Right atrium auricular region (tissue), 2 donors: ENCODE measurements at places on chromosomes 6 and 20. TPM values are rescaled to one million over a fixed set of nuclear protein-coding genes. Genes with fewer than 3 reads are reported as not detected.
A peak's percentile ranks its signal among the peaks of the same experiment; 100 is the strongest.

Gene RUNX2
- 0.55 TPM for total RNA-seq

Gene SLC17A1
- total RNA-seq = not detected

Gene HCRTR2
- not detected for total RNA-seq

Gene SLC35F1
- 1.3 TPM for total RNA-seq

Gene HLA-DRB5
- total RNA-seq = 28.4 TPM

Gene MCM3
- total RNA-seq = 18.5 TPM

Gene TMEM217
- total RNA-seq = 1.3 TPM

Gene MAP1LC3A
- total RNA-seq = 120 TPM

Gene ULBP1
- 0.11 TPM for total RNA-seq

Gene HAO1
- not detected for total RNA-seq

Gene ARMH2
- total RNA-seq = not detected

Gene ENPP4
- total RNA-seq = 24.5 TPM

Gene SERINC3
- total RNA-seq = 112 TPM

Gene GRIK2
- 7.7 TPM for total RNA-seq

Gene HSPA12B
- 11.2 TPM for total RNA-seq

Gene FERMT1
- 0.67 TPM for total RNA-seq

Gene REM1
- total RNA-seq = 3.1 TPM

Gene SOBP
- 8.2 TPM for total RNA-seq

GRCh38 chr6:23456396-23456795 is 669.6 kb upstream of the NRSN1 start:
- DNase-seq = no peak

- no peak for DNase-seq
Measured at GRCh38 chr20:33477386-33478234, 12.3 kb upstream of the CBFA2T2 start.

- DNase-seq = no peak
Measured at GRCh38 chr6:52352239-52353018, 9.5 kb upstream of the PAQR8 start.

GRCh38 chr6:42899871-42900270 is 16.0 kb upstream of the PTCRA start:
- DNase-seq = no peak

GRCh38 chr6:25089442-25089841 is 153.7 kb upstream of the RIPOR2 start:
- DNase-seq = no peak

DNA sequence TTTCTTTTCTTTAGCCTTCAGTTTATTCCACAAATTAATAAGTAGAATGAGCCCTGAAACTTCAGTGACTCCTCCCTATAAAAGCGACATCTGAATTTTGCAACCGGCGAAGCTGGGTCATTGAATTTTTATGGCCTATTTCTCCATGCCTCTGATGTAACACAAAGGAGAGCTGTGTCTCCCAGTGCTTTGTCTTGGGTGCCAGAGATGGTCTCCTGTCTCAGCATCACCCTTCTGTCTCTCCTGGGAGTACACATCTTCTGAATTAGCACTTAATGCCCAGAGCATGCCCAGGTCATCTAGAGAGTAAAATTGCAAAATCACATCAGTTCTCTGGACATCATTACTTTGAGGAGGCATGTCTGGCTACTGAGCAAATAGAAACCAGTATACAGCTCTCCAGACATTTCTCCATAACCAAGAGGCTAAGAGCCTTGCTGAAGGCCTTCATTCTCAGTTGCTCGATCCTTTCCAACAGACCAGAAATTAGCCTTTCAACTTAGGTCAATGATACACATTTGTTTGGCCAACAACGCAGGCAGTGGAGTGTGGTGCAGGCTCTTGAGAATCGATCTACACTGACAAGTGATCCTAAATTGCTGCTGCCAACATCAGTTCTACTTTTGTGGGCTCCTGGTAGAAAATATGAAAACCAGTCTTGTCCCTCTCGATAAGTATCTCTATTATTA is 176.0 kb upstream of the FOXQ1 start:
- DNase-seq = no peak

- peak; percentile 82 for DNase-seq
Measured at GRCh38 chr6:164303102-164303964, 888.8 kb downstream of the QKI start.

GRCh38 chr20:50029697-50030461 is 47.1 kb downstream of the SNAI1 start:
- peak; percentile 90 for DNase-seq

DNA sequence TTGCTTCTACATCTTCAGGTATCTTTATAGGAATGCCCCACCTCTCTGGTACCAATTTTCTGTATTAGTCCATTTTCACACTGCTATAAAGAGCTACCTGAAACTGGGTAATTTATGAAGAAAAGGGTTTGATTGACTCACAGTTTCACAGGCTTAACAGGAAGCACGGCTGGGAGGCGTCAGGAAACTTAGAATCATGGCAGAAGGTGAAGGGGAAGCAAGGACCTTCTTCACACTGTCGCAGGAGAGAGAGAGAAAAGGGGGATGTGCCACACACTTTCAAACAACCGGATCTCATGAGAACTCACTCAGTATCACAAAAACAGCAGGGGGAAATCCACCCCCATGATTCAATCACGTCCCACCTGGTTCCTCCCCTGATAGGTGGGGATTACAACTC is 24.4 kb upstream of the LY86 start:
- DNase-seq = no peak

GRCh38 chr20:32357375-32357868 is 709 bp upstream of the ASXL1 start:
- no peak for DNase-seq

DNA sequence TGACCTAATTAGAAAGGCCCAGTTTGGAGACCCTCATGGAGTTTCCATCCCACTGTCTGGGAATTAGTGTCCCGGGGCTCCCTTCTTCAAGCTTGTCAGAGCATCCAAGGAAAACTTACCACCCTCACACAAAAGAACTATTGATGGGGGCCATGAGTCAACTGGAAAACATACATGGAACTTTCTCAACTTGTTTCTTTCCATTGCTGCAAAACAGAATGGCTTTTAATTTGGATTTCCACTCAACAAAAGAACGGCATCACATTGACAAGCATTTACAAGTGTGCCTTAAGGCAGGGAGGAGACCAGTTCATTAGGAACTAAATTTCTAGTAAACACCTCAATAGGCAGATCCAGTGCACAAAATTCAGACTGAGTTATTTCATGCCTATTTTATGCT is 289.1 kb upstream of the PREP start:
- no peak for DNase-seq

GRCh38 chr6:75393806-75394205 is 99.8 kb downstream of the FILIP1 start:
- DNase-seq = no peak

- DNase-seq = no peak
Measured at GRCh38 chr20:61638802-61639585, 386.9 kb downstream of the CDH4 start.

DNA sequence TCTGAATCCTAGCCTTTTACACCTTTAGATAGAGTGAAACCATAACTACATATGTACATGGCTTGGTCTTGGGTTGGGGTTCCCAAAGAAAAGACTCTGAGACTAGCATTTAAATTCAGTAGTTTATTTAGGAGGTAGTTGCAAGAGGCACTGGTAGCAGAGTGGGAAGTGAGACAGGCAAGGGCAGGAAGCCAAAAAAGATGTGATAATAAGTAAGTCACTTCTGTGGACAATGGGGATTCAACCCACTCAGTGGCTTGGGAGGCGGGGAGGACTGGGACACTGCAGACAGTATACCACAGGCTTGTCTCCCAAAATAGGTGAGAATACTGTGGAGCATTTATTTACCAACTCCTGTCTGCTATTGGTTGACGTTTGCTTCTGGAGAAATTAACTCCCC is 131.9 kb downstream of the SLC24A3 start:
- no peak for DNase-seq

GRCh38 chr6:26502165-26502564 is 2.1 kb downstream of the BTN1A1 start:
- DNase-seq = no peak

- DNase-seq = no peak
Measured at GRCh38 chr20:35329435-35330139, 37.4 kb upstream of the FAM83C start.

- DNase-seq = no peak
Measured at GRCh38 chr6:33828452-33828763, 24.6 kb upstream of the MLN start.

DNA sequence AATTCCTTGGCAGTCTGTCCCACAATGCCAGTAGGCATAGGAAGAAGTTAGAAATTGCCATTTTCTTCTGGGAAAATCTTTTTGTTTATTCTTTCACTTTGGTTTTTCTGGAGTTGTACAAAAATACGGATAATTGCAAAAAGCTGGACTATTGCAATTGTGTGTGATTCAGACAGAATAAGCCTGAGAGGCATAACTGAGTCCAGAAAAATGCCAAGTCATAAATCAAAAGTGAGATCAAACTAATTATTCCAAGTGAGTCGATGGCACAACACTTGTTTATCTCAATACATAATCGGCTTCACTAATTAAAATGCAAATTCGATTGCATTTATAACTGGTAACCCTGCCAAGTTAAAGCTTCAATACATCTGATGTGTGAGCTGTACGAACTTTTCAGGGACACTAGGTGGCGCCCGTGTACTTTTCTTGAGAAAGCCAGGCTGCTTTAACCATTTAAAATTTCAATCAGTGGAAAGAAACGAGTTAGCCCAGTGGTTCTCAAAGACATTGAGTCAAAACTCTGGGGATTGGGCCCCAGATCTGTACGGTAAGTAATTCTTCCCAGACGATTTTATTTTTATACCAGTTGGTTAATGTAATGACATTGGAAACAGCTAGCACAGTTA is 102.6 kb downstream of the LAMP5 start:
- peak; percentile 61 for DNase-seq

GRCh38 chr6:31114541-31114878 is at the start of gene PSORS1C1:
Gene PSORS1C1, plus strand, starts transcription at chr6:31114800. Its CDS starts 14,833 bp downstream, at chr6:31129633.
- DNase-seq = peak; percentile 90

DNA sequence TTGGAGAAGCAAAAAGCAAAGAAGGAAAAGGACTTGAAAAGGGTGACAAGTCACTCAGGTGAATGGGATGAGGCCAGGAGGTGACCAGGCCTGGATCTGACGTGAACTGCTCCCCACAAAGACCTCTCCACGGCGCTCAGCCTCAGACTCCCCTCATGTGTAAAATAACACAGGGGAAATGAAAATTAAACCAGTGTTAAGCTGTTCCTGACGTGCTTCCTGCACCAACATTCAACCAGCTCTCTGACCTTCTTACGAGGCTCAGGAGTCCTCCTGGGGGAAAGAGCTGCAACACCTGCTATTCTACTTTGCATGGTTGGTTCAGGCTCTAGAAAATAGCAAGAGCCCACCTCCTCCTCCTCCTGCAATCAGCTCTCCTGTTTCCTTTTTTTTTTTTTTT is 256.7 kb downstream of the ATXN1 start:
- DNase-seq = no peak

- DNase-seq = no peak
Measured at GRCh38 chr20:8809107-8809953, 259.6 kb upstream of the PLCB4 start.

DNA sequence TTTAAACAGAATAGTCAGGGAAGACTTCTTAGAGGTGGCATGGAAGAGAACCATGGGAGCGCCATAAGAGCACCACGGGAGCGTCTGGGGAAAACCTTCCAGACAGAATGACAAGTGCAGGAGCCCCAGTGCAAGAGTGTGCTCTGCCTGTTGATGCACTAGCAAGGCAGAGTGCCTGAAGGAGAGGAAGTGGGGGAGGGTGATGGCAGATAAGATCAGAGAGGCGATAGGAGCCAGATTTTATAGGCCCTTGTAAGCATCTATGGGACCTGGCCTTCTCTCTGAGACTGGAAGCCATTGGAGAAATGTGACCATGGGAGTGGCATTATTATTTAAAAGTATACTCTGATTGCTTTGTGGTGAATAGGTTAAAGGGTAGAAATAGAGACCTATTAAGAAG is 13.1 kb downstream of the FUCA2 start:
- no peak for DNase-seq

- no peak for DNase-seq
Measured at GRCh38 chr6:33725891-33726673, 14.6 kb upstream of the UQCC2 start.

DNA sequence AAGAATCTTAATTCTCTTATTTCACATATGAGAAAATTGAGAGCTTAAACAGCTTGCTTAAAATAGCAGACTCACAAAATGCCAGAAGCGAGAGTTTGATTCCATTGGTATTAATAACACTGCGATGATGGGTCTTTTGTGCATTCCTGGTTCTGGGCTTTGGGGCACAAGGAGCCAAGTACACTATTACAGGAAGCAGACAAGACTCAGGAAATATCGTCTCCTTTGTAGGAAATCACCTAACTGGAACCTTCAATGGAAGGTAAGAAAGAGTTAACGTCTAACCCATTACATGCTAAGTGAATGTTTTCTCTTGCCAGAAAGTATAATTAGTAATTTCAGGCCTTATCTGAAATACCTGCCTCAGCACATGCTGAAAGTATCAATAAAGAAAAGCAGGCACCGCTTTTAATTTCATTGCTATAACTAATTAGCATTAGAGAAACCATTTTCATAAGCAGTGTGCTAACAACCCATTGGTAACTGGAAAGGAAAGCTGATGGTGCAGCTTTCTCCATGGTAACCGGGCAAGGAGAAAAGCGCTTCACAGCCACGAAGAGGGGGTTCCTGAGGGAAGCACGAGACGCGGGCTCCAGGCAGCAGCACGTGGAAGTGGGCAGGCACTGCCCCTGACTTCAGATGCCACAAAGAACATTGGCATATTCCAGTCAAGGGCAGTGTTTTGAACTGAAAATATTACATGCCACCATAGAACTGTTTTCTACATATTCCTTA is 206.7 kb upstream of the AGPAT4 start:
- no peak for DNase-seq

DNA sequence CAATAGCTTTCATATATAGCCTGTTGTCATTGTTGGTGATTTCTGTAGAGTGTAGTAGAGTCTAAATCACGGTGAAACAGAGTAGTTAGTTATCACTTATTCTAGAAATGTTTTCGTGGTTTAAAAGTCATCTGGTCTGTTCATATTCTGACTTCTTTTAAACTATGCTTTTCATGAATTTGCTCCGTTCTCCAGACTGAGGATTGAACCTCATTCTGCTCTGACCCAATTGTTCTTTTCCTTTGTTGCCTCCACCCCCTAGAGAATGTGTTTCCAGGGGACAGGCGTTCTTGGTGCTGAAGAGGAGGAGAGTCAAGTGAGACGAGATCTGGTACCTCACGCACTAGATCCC is 748 bp upstream of the ZNF292 start:
- no peak for DNase-seq

DNA sequence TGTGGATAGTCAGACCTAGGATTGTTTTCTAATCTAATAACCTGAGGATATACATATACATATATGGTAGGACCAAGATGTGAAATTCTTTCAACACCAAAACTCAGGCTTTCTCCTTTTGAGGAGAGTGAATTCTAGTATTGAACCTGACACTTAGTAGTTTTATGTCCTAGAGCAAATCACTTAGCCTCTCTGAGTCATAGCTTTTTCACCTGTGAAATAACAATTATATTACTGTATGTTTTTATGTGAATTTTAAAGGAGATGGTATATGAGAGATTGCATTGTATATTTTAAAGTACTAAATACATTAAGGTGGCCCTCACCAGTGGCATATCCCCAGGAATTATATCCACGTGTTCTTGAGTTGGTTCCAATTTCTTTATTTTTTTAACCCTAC is 34.6 kb downstream of the TREML1 start:
- DNase-seq = no peak
